ENCODE measurements at places on chromosomes 2 and 18. TPM values are rescaled to one million over a fixed set of nuclear protein-coding genes. Genes with fewer than 3 reads are reported as not detected.

Gene HPCAL1
- 28.5 TPM for polyA plus RNA-seq

Gene C2orf66
- 0.37 TPM for polyA plus RNA-seq

Gene MBOAT2
- 69.2 TPM for polyA plus RNA-seq

Gene PROC
- 3.2 TPM for polyA plus RNA-seq

Gene GPAT2
- polyA plus RNA-seq = 2.8 TPM

Gene SCYGR4
- polyA plus RNA-seq = not detected

Gene EFHD1
- 52.4 TPM for polyA plus RNA-seq

Gene GKN1
- not detected for polyA plus RNA-seq

Gene CGREF1
- polyA plus RNA-seq = 6.2 TPM

Gene FER1L5
- polyA plus RNA-seq = 2.7 TPM

Gene LYG1
- polyA plus RNA-seq = 3.6 TPM

Gene CABYR
- 5.9 TPM for polyA plus RNA-seq

Gene IL1R1
- 26.6 TPM for polyA plus RNA-seq

Gene DSC3
- 3.3 TPM for polyA plus RNA-seq

Gene EPHA4
- polyA plus RNA-seq = 57.8 TPM

Gene EMILIN2
- 13.5 TPM for polyA plus RNA-seq

Gene PLGLB2
- 3.2 TPM for polyA plus RNA-seq

Gene FBXO15
- 6.2 TPM for polyA plus RNA-seq

Gene HTR2B
- 13.9 TPM for polyA plus RNA-seq

Gene CRIM1
- 84.7 TPM for polyA plus RNA-seq

Gene PRKAG3
- 0.11 TPM for polyA plus RNA-seq

Gene SEMA4C
- 35.0 TPM for polyA plus RNA-seq

Gene LOXHD1
- 0.62 TPM for polyA plus RNA-seq

Gene BCL2
- polyA plus RNA-seq = 23.1 TPM

Gene TRMT61B
- 23.8 TPM for polyA plus RNA-seq

Gene RAPGEF4
- 12.6 TPM for polyA plus RNA-seq

Gene GAL3ST2
- polyA plus RNA-seq = 0.88 TPM

Gene MROH2A
- polyA plus RNA-seq = not detected

Gene C18orf32
- 28.2 TPM for polyA plus RNA-seq

Gene HAAO
- polyA plus RNA-seq = 41.5 TPM

Gene SUMO1
- 230 TPM for polyA plus RNA-seq

Gene BOLL
- 0.08 TPM for polyA plus RNA-seq

Gene SNORC
- polyA plus RNA-seq = 1.3 TPM

Gene FAM110C
- 25.5 TPM for polyA plus RNA-seq

Gene TWIST2
- polyA plus RNA-seq = 3.8 TPM

Gene FBXO48
- 1.6 TPM for polyA plus RNA-seq

Gene TNFAIP6
- 2.3 TPM for polyA plus RNA-seq

Gene LBX2
- 3.4 TPM for polyA plus RNA-seq

Gene DES
- 6.1 TPM for polyA plus RNA-seq

Gene STARD6
- 0.30 TPM for polyA plus RNA-seq

Gene G6PC2
- polyA plus RNA-seq = not detected

Gene LRPPRC
- 105 TPM for polyA plus RNA-seq

Gene CREG2
- 0.46 TPM for polyA plus RNA-seq

Gene DSG4
- 0.05 TPM for polyA plus RNA-seq

Gene UPP2
- 9.3 TPM for polyA plus RNA-seq

Gene TCF4
- 71.1 TPM for polyA plus RNA-seq

Gene MPP4
- polyA plus RNA-seq = 0.09 TPM

All from renal cortex interstitium (tissue), 15 donors.